ENCODE measurements at places on chromosomes 1 and 21.

- no peak for DNase-seq
These were observed 148.1 kb downstream of the TRABD2B start for GRCh38 chr1:47849005-47849521.

DNA sequence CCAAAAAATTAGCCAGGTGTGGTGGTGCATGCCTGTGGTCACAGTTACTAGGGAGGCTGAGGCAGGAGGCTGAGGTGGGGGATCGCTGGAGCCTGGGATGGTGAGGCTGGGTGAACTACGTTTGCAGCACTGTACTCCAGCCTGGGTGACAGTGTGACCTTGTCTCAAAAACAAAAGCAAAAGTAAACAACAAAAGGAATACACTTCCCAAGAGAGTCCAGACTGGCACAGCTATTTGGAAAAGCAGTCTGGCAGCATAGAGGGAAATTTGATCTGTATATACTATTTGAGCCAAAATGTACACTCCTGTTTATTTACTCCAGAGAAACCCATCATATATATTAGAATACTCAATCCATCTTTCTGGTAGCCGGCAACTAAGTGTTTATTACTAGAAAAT lies 107.0 kb upstream of the HMCN1 start:
- no peak for DNase-seq

- DNase-seq, result peak; percentile 93
These were observed 29.9 kb upstream of the SAMD13 start for GRCh38 chr1:84271441-84272151.

GRCh38 chr1:34188418-34188817 lies 11.7 kb downstream of the C1orf94 start:
- peak; percentile 4 for DNase-seq

GRCh38 chr1:17014671-17015567 lies 3.2 kb upstream of the ATP13A2 start:
- no peak for DNase-seq

GRCh38 chr21:34801519-34802132 lies 132.8 kb downstream of the CLIC6 start:
- no peak for DNase-seq

GRCh38 chr1:78095593-78095992 lies 49.8 kb downstream of the GIPC2 start:
- no peak for DNase-seq

DNA sequence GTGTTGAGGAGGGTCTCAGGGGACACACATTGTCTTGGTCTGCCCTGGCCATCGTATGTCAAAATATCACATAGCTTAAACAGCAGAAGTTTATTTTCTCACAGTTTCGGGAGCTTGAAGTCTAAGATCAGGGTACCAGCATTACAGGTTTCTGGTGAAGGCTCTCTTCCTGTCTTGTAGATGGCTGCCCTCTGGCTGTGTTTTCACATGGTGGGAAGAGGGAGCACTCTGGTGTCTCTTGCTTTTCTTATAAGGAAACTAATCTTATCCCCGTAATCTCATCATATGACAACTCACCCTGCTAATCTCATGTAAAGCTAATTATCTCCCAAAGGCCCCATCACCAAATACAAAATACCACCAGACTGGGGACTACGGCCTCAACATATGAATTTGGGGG lies 246.9 kb upstream of the ST6GALNAC5 start:
- no peak for DNase-seq

GRCh38 chr1:240619906-240620621 lies 8.1 kb upstream of the GREM2 start:
- no peak for DNase-seq

GRCh38 chr1:164700683-164701082 lies 141.7 kb downstream of the PBX1 start:
- no peak for DNase-seq

DNA sequence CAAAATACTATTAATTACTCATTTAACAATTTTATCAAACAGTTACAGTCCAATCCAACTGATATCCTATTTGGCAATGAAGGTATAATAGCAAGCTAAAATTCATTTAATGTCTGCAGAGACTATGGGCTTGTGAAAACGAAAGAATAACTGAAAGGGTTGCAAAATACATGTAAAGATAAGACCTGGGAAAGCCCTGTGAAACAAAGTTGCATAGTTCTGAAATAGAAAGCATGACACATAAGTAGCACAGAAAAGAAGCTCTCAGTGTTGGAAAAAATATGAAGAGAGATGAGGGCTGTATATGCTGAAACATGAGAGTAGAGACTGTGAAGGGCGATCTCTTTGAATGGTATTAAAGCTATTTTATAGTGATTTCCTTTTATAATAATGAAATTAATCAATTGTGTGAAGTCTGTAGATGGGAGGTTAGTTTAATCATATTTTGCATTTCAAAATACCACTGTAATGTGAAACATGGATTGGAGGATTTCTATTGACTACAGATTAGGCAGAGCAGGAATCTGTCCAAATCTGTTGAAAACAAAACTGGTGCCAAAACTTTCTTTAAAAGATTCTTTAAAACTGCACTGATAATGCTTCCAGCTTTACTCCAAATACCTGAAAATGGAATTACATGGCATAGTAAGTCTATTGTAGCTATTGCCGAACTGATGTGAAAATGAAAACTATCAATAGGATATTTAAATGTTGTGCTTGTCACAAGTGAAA lies 1518.9 kb upstream of the B3GALT2 start:
- DNase-seq, result no peak

GRCh38 chr1:237868817-237869600 lies 21.7 kb downstream of the ZP4 start:
- DNase-seq, result no peak

DNA sequence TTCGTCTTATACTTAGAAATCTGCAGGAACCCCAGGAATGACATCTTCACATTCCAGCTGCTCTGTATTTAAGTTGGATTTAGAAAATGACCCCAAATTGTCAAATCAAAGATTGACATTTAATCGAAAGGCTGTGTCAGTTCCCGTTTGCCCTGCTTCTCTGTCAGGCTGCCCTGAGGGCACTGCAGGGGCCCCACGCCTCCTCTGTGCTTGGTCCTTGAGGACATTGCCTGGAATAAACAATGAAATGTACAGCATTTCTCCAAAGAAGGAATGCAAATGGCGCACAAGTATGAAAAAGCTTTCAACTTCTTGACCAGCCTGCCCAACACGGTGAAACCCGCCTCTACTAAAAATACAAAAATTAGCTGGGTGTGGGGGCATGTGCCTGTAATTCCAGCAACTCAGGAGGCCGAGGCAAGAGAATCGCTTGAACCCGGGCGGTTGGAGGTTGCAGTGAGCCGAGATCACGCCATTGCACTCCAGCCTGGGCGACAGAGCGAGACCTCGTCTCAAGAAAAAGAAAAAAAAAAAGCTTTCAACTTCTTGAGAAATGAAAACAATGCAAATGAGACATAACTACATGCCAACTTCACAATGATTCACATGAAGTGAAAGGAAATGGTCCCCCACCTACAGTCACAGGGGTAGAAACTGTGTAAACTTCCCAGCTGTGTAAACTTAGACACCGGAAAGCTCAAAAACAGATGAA lies 3.0 kb downstream of the TMPRSS3 start:
- no peak for DNase-seq

DNA sequence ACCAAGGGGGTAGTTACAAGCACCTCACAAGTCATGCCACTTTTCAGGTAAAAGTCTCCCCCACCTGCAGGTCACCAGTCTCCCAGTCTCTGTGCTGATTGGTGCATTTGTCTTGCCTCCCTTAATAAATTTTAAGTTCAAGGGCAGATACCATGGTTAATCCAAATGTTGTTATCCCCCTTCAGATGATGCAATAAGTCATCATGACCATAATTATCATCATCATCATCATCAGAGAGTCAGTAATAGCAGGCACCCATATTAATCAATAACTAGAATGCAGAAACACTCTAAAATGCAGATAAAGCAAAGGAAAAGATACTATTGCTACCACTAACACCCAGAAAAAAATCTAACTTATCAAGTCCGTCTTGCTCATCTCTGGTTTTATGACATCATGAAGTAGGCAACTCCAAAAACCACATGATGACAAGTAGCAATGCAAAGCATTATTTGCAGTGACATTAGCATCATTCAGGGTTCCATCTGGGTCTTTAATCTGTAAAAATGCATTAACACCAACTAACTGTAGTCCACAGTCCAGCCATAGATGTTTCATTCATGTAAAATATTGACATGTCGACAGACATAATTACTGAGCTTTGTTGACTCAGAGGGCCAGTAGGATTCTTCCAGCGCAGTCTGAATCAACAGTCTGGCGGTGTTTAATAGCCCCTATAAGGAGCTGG lies 492.0 kb upstream of the RUNX1 start:
- no peak for DNase-seq

DNA sequence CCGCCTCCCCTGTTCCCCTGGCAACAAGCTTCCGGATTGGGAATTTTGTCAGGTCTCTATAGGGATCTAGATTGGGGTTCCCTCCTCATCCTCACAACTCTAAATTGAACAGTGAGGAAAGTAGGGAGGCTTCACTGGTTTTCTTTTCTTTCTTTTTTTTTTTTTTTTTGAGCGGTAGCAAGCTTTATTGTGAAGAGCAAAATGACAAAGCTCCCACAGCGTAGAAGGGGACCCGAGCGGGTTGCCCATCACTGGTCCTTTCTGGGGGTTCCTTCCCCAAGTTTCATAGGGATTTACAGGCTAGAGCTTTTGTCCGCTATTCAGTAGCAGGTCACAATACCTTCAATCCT lies 10.3 kb downstream of the ARHGEF2 start:
- DNase-seq, result no peak

- peak; percentile 78 for DNase-seq
These were observed 95.9 kb downstream of the PTPN14 start for GRCh38 chr1:214455479-214455878.

DNA sequence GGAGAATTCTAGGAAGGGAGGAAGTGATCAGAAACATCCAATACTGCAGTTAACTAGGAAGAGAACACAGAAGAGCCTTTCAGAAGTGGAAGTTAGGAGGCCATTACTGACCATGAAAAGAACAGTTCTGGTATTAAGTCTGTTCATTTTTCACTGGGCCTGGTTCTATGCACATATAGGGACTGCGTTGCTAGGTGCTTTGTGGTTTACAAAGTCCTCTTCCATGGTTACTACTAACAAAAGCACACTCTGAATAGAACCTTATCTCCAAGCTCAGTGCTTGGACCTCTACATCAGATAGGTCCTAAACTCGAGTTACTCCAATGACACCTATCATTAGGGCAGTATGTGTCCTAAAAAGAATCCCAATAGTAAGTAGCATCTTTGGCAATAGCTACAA lies 75.4 kb downstream of the RPAP2 start:
- DNase-seq, result no peak

DNA sequence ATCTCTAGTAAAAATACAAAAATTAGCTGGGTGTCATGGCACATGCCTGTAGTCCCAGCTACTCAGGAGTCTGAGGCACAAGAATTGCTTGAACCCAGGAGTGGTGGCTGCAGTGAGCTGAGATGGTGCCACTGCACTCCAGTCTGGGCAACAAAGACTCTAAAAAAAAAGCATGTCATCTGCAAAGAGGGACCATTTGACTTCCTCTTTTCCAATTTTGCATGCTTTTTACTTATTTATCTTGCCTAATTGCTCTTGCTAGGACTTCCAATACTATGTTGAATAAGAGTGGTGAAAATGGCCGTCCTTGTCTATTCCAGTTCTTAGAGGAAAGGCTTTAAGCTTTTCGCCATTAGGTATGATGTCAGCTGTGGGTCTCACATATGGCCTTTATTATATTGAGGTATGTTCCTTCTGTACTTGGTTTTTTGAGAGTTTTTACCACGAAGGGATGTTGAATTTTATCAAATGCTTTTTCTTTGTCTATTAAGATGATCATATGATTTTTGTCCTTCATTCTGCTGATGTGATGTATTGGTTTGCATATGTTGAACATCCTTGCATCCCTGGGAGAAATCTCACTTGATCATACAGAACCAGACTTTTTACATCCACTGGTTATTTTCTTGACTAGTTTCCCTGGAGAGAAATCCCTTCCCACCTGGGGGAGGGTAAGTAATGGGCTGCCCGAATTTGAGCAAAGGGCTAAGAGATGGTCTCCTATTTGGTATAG lies 17.0 kb upstream of the RAP1GAP start:
- DNase-seq, result peak; percentile 53

- no peak for DNase-seq
These were observed 34.8 kb upstream of the DISP3 start for GRCh38 chr1:11443961-11444658.

GRCh38 chr1:222247081-222247480 lies 300.8 kb downstream of the HHIPL2 start:
- no peak for DNase-seq

- no peak for DNase-seq
These were observed 200.7 kb downstream of the LHX8 start for GRCh38 chr1:75334876-75335389.

GRCh38 chr1:208077232-208078075 lies 166.5 kb upstream of the CD34 start:
- DNase-seq, result no peak

- DNase-seq, result peak; percentile 39
These were observed 132.6 kb downstream of the ETS2 start for GRCh38 chr21:38938343-38938742.

DNA sequence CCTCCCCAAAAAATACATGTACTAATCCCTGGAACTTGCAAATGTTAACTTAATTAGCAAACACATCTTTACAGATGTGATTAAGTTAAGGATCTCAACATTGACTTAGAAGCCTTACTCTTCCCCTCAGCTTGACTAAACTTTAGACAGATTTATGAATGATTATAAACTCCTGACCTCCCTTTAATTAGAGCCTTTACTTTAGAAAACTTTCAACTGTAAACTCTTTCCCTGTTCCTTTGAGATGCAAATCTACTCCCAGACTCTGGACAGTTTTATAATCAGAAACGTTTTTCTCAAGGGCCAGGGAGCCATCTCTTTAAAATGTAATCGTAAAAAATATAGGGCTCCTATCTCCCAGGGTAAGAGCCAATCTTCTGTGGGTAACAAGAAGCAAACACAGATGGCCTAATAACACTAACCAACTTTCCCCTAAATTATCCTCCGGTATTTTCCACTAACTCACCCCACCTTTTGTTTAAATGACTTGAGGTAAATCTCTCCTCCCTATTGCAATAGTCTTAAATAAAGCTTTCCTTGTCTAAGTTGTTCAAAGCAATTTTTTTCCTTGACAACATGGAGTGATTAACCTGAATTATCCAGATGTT lies 284.1 kb downstream of the BRINP3 start:
- no peak for DNase-seq

- DNase-seq, result no peak
These were observed 317.9 kb upstream of the NFIA start for GRCh38 chr1:60764489-60764888.

- peak; percentile 73 for DNase-seq
These were observed 5.0 kb downstream of the NGF start for GRCh38 chr1:115332813-115333608.

GRCh38 chr1:73821520-73821919 lies 376.5 kb downstream of the LRRIQ3 start:
- DNase-seq, result peak; percentile 43

- DNase-seq, result no peak
These were observed 111.4 kb downstream of the NFIA start for GRCh38 chr1:61193808-61194207.

DNA sequence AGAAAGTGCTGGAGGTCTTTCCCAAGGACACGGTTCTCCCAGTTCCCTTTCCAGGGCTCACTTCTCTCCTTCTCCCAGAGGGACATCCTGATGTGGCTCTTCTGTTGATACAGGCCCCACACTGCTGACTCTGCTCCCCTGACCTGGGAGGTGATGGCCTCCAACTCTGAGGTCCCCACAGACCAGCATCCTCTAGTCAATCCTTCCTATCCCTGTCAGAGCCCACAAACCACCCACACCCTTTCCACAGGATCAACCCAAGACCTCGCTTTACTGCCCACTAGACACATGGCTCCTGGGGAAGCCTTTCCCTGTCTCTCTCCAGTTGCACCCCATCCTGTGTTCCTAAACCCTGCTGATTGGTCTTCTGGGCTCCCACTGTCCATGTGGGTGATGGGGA lies 11.6 kb downstream of the SLAMF7 start:
- DNase-seq, result no peak

GRCh38 chr1:159737238-159737916 lies 23.0 kb upstream of the CRP start:
- no peak for DNase-seq
